NCI-H1092 treated with DMSO at 0.1 percent for 48 hours (cell line): ENCODE measurements at places on chromosomes 16 and 17.
A peak's percentile ranks its signal among the peaks of the same experiment; 100 is the strongest.

DNA sequence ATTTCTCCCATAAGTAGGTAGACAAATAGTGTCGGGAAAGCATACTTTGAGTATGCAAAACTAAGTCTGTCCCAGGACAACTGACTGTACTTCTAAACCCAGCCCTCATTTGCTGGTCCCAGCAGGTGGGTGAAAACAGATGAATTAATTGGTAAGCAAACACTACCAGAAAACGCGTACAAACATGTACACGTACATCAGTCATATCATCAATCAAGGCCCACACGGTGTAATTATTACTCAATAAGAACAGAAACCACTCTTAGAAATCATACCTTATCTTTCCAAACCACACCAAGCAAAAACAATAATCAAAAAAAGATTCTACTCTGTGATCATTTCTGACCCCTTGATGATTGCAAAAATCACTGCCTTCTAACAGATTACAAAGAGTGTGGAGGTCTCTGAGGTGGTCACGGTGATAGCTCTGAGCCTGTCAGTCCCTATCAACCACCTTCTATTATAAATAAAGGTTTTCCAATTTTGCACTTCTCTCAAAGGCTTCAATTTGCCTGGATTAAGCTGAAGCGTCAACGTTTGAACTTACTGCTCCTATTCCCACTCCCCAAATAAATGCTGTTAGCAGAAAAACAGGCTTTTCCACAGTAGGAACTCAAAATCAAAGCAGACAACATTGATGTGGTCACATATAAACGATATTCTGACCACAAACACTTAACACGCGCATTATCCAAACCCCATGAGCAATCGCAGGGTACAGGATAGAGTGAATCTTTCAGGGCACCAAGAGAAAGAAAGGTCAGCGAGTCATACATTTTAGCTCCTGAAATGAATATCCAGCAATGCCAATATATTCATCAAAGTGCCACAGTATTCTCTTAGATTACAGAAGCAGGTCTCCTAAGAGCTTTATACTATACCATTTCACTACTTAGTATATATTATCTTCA is 211.9 kb downstream of the STX8 start:
- DNase-seq: no peak

GRCh38 chr17:32298298-32298697 is 32.7 kb downstream of the RHBDL3 start:
- DNase-seq: no peak

DNA sequence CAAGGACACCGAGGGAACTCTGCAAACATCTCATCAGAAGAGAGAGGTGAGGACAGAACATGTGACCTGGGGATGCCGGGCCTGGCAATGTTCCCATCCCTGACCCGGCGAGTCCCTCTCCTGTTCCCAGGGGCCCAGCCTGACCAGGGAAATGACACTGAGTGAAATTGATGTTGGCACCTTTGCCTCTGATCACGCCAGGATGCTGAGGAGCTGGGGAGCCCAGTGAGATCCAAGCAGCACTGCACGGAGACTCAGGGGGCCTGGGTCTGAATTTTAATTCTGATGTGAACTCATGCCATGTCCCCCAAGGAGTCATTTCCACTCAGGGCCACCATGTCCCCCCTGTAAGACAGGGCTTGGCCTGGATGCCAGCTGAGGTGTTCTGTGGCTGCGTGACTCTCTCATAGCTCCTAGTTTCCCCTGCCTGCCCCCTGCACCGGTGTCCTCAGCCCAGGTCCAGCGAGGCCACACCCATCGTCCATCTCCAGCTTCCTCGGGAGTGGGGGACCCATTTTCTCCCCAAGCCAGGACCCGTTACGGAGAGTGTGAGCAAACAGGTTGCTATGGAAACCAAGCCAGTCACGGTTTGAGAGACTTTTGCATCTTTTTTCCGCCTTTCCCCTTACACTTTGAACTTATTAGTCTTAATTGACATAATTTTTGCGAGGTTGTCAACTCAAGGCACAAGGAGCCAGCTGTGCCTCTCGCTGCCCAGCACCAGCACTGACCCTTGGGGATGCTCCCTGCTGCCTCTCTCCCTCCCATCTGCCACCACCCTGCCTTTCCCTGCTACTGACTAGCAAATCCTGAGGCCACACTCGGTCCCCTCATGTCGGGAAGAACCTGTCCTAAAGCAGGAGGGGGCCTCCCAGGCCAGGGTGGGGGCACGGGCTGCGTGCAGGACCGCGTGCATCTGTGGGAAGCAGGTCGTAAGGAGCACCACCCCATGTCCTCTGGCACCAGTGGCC is 150.0 kb downstream of the SDK2 start:
- no peak for DNase-seq

DNA sequence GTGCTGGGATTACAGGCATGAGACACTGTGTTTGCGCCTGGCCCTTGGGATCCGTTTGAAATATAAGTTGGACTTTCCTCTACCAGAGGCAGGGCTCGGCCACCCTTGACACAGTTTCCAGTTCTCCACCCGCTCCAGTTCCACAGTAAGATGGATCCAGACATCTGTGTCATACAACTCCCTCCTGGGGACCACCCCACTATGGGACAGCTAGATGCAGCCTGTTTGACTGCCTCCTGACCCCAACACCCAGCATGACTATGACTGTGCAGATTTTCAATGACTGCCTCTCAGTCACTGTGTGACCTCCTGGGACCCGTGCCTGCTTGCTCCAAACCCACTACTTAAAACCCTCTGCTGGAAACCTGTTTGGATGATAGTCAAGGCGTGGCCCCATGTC is 166.7 kb downstream of the IRF8 start:
- no peak for DNase-seq

GRCh38 chr17:49217651-49218413 is 7.3 kb downstream of the ABI3 start:
- DNase-seq: no peak

- DNase-seq: no peak
These were observed 43.5 kb downstream of the NT5M start for GRCh38 chr17:17346428-17347233.

DNA sequence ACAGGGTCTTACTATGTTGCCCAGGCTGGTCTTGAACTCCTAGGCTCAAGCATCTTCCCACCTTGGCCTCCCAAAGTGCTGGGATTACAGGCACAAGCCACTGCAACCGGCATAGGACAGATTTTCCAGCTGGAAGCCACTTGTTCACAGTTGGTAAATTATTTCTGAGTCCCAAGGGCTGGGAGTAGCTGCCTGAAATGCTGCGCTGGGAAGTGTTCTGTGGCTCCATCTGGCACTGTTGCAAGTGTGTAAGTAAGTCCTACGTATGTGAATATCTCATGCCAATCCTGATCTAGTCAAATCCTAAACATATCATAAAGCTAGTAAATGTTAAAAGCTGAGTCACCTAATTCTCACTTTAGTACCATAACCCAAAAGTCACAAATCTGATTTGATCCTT is 48.1 kb downstream of the YWHAE start:
- DNase-seq: no peak

GRCh38 chr16:11636172-11636721 is 32.0 kb upstream of the SNN start:
- DNase-seq: peak; percentile 17

DNA sequence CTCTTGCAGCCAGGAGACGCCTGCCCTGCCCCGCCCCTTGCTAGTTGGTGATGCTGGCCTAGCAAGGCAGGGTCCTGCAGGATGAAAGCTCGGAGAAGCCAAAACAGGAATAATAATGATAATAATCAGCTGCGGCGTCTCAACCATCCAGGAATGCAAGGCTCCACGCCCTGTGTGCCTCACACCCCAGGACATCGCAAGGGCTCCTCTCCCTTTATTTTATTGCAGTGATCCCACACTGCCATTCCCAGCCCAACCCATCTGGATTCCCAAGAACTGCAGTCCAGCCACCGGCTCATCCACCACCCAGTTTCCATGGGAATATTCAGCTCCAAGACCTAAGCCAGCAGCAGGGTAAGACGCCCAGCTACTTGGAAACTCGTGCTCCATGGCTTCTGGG is 21.0 kb upstream of the ZNF652 start:
- no peak for DNase-seq

GRCh38 chr17:57599271-57600045 is 145.6 kb downstream of the CCDC182 start:
- DNase-seq: no peak

GRCh38 chr16:65319621-65320231 is 197.9 kb upstream of the CDH11 start:
- DNase-seq: no peak

GRCh38 chr16:66135421-66135831 is 231.1 kb upstream of the CDH5 start:
- no peak for DNase-seq

DNA sequence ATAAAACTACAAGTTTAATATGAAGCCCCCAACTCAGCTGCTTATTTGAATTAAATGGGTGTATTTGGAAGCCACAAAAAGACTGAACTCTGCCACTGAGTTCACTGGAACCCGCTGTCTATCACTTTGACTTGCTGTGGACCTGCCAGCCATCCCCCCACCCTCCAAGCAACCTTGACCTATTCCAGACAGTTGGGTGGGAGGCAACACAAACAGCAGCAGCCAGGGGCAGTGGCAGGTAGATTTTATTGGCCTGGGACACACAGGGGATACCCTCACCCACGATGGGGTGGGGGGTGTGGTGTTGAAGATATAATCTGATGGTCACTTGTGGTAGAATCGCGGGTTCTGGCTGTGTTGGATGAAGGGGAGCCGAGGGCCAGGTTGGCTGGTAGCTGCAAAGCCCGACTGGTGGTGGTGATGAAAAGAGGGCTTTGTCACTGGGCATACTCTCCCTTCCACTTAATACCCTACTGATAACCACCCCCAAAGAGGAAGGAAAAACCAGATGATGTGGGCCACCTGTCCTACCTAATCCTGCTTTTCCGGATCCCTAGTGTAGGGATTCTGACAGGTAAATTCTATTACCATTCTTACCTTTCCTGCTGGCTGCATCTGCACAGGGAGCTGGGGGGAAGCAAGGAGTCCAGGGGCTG is 2.6 kb downstream of the GPS2 start:
- DNase-seq: no peak

- no peak for DNase-seq
These were observed 73.2 kb downstream of the RTN4RL1 start for GRCh38 chr17:1951920-1952319.

GRCh38 chr17:39738983-39739884 is 1.5 kb downstream of the GRB7 start:
- peak; percentile 1 for DNase-seq

DNA sequence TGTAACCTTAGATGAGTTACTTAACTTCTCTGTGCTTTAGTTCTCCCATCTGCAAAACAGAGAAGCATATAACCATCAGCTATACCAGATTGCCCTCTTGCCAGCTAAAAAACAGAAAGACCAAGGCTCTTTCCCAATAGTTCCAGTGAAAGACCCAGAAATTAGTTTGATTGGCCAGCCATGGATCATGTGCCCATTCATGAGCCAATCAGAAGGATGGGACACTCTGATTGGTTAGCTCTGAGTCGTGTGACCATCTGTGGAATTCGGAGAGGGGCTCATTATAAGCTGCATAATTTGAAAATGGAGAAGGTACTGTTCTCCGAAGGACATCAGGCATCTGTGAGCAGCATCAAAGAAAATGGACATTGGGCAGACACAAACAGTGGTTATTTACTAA is 155.2 kb downstream of the ABCC12 start:
- no peak for DNase-seq

DNA sequence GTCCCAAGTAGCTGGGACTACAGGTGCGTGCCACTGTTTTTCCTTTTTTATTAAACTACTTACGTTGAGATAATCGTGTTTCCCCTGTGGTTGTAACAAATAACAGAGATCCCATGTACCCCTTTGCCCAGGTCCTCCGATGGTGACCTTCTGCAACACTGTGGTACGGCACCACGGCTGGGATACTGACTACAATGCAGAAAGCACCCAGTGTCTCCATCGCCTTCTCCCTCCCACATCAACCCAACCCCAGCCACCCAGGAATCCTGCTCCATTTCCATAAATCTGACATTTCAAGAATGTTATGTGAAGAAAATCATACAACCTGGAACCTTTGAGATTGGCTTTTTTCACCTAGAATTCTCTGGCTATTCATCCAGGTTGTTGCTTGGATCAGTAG is 22.1 kb downstream of the MPRIP start:
- DNase-seq: no peak

DNA sequence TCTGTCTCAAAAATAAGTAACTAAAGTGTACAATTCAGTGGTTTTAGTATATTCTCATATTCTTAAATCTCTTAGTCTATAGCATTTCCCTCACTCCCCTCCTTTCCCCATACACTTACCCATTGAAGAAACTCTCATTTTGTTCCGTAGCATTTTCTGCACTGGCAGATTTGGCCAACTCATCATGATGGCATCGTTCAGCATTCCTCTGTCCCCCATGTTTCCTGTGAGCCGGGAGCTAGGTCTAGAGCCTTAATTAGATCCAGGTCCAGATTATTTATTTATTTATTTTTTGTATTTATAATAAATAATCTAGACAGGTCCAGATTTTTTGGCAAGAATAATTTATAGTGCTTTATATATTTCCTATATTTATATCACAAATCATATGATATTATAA is 31.0 kb downstream of the HEATR3 start:
- DNase-seq: no peak

- no peak for DNase-seq
These were observed 91.7 kb downstream of the PCTP start for GRCh38 chr17:55842405-55843158.

DNA sequence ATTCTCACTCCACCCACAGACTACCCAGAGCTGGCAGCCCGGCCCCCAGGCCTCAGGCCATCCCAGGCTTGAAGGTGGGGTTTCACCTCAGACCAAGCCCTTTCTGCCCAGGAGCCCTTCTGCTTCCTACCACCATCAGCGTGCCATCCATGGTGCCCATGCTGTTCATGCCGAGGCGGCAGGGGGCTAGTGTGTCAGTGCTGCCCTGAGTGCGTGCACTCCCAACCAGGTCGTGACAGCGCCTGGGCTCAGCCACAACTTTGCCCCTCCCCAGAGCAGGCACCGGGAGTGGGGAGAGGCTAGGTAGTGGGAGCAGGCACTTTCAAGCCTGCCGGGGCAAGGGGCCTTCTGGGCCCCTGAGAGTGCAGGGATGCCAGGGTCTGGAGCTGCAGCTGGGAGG is 8.5 kb downstream of the B3GNT9 start:
- no peak for DNase-seq

GRCh38 chr17:42436391-42436790 is 13.3 kb upstream of the CAVIN1 start:
- DNase-seq: no peak

DNA sequence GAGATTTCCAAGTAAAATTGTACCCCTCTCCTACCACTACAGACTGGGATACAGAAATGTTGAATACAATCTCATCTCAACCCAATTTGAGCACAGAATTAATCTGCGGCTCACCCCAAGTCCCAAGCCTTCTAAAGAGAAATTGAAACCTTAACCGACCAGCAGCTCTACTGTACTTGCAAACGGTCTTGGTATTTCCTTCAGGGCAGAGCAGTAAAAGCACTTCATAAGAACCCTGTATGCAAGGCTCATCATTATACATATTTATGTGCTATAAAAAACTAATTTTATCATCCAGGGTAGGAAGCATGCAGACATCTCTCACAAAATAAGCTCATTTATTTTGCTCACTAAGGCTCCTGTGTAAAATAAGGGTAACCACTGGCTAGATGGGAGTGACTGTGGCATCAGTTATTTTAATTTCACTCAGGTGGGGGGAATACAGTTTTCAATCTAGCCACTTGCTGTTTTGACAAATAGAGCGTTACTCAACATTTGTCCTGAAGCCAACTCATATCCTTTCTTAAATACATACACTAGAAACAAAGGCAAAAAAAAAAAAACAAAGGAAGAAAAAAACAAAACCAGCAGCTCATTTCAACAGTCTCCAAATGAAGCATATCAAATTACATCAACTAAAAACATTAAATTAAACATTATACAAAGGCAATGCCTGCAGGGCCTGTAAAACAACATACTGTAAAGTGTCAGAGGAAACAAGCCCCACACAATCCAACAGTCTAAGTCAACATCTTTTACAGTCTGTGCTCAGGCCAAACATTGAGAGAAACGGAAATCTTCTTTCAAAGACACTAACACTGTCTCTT is 65.0 kb downstream of the PARN start:
- peak; percentile 59 for DNase-seq
